A172 (cell line): ENCODE measurements at places on chromosomes 7 and 10.

GRCh38 chr7:123665896-123666295, 10.2 kb downstream of the LMOD2 start:
- DNase-seq, result no peak

DNA sequence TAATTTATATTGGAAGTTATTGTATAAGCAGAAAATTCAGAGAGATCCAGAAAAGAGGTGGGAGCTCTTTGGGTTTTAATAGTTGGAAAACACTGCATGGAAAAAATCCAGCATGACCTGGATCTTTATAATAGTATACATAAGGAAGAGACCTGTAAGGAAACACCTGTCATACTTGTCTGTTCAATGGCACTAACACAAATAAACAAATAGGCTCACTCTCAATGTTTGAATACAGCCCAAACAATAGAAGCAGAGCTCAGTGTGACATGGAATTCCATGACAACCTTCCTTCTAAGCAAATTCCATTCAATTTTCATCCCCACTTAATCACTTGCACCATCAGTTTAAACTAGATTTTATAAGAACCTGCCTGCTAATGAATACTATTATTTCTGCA, 31.7 kb downstream of the CISD1 start:
- DNase-seq, result no peak

DNA sequence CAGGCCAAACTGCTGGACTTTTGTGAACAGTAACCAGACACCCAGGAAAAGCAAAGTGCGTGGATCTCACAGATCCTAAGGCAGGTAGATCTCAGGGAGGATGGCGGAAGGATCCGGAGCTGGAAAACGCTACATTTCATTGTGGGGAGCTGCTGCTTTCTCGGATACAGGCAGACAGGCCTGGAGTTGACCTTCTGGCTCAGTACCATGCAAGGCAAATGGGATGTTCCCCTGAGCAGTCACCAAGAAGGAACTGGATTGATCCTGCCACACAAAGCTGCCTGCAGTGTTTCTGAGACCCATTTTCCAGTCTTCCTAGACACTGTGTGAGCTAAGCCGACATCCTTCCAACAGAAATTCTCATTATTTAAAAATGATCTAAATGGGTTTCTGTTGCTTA, 65.5 kb downstream of the ZRANB1 start:
- no peak for DNase-seq

DNA sequence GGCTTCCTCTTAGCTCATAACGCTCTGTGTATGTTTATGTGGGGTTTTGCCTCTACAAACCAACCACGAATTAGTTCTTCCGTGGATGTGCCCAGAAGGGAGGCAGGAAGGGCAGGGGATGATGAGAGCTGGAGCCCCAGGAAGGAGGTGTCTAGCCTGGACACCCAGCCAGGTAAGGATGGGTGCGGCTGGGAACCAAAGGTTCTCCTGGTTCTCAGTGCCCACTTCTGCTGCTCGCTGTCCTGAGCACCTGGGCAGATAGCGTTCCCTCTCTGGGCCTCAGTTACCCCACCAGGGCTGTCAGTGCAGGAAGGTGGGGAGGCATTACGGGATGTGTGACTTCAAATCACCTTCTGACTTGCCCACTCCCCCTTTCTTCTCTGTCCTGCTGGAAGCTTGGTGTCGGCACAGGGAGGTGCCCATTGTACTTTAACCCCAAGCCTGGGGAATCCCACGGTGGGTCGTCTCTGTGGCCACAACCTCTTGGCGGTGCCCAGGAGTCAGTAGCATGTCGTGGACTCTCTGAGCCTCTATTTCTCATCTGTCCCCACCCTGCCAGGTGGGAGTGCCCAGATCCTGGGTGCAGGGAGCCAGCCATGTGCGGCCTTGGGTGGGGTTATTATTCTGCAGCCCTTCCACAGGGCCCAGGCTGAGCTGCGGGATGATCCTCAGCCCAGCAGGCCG, 18.7 kb upstream of the PCBD1 start:
- DNase-seq, result no peak

DNA sequence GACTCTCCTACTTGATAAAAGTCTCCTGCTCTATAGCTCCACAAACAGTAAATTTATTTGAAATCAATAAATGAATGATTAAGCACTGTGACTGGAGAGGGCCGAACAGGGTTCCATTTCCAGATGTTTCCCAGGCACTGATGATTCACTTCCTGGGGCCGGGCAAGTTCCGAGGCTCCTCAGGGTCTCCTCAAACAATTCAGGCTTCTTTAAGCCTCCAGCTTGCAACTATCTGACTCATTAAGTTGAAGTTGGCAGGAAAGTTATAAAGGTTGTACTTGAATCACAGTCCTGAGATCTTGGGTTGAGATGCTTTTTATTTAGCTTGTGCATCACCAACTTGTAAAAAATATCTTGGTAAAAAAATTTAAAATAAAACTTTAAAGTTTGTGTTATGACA, 612.9 kb downstream of the DNAJB6 start:
- DNase-seq, result peak; percentile 40

GRCh38 chr7:43769791-43770465, 11.4 kb downstream of the BLVRA start:
- DNase-seq, result no peak

- DNase-seq, result no peak
Measured at GRCh38 chr7:27220440-27220955, 20.6 kb upstream of the HOXA13 start.

DNA sequence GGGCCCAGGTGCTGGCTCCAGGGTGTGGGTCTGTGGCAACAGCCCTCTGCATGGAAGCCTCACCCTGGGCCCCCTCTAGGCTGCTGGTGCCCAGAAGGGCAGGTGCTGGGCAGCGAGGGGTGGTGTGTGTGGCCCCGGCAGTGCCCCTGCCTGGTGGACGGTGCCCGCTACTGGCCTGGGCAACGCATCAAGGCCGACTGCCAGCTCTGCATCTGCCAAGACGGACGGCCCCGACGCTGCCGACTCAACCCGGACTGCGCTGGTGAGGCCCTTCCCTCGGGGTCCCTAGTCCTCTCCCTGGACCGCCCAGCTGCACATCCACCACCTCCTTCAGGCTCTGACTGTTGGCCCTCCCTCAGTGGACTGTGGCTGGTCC, 18.8 kb upstream of the ZNF467 start:
- no peak for DNase-seq

GRCh38 chr10:28970231-28970630, 292.9 kb downstream of the BAMBI start:
- DNase-seq, result no peak

DNA sequence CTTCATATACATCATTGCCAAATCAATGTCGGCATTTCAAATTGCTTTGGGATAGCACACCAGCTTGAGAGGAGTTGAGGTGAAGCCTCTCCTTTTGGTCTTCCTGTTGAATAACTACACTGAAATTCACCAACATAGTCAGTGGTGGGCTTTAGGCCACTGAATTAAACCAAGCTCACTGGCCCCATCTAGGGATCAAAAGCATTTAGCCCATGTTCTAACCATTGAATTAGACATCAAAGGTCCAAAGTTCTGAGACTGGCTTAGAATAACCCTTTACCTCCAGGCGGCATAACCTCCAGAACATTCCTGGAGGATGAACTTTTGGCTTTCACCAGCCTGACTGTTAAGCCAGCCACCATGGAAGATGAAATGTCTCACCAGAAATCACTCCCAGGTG, 54.6 kb downstream of the BPGM start:
- peak; percentile 33 for DNase-seq

GRCh38 chr7:97470726-97471125, 261.2 kb upstream of the TAC1 start:
- no peak for DNase-seq

- peak; percentile 89 for DNase-seq
Measured at GRCh38 chr10:3045471-3046209, 21.7 kb upstream of the PFKP start.

GRCh38 chr10:74521526-74521925, 304.9 kb upstream of the KAT6B start:
- DNase-seq, result no peak

GRCh38 chr10:129491123-129491734, 24.2 kb downstream of the MGMT start:
- no peak for DNase-seq
